Hematopoietic multipotent progenitor cell treated with erythropoietin and hydrocortisone succinate and interleukin-3 and kit ligand, for 6 days (in vitro differentiated cells): ENCODE measurements at places on chromosomes 13 and 19.

GRCh38 chr19:38563475-38563874 lies 54.3 kb downstream of the MAP4K1 start:
- no peak for DNase-seq

DNA sequence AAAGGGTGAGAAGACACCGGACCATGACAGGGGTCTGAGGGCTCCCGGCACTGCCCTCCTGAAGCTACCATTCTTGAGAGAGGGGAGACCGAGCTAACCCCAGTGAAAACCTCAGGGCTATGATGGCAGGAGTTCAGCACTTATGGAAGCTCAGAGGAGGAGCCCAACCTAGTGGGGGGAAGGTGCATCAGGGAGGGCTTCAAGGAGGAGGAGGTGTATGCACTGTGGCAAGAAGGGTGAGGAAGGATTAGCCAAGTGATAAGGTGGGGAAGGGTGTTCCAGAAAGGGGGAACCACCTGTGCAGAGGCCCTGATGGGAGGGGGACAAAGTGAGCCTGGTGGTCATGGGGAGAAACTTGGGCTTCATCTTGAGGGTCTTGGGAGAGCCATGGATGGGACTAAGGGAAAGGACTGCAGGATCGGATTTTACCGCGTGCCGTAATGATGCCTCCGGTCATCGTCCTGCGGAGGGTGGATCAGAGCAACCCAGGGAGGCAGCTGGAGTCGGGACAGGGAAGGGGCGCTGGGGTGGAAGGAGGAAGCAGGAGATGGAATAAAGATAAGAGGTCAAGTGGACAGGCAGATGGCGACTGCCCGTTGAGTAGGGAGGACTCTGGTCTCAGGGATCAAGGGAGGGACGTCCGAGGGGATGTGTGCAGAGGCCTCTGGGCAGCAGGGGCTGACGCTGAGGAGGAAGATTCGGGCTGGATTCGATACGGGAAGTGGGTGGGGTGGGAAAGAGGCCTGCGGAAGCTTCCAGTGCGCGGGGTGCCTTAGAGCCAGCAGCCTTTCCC lies 13.3 kb upstream of the PSMD8 start:
- DNase-seq = no peak

- no peak for DNase-seq
Observed at GRCh38 chr13:95954266-95954665, 98.9 kb downstream of the UGGT2 start.

GRCh38 chr13:111539252-111539651 lies 218.8 kb downstream of the TEX29 start:
- no peak for DNase-seq

- DNase-seq = peak; percentile 49
Observed at GRCh38 chr13:41007744-41008128, 11.4 kb downstream of the ELF1 start.

GRCh38 chr13:105144020-105144419 lies 1391.4 kb downstream of the EFNB2 start:
- no peak for DNase-seq

GRCh38 chr13:84864341-84864740 lies 934.9 kb downstream of the SLITRK6 start:
- no peak for DNase-seq

GRCh38 chr19:40360708-40361241 lies 12.3 kb downstream of the PLD3 start:
- DNase-seq = no peak

GRCh38 chr13:113164492-113164891 lies 6.0 kb downstream of the PROZ start:
- DNase-seq = peak; percentile 37

DNA sequence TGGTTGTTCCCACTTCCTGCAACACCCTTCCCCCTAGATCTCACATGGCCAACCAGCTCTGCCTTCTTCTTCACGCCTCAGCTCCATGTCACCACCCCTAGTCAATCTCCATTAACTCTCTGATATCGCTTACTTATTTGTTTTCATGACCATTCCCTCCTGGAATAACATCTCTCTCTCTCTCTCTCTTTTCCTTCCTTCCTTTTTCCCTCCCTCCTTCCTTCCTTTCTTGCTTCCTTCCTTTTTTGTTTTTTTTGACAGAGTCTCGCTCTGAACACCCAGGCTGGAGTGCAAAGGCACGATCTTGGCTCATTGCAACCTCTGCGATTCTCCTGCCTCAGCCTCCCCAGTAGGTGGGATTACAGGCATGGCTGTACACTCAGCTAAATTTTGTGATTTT lies 44.9 kb upstream of the ADGRL1 start:
- DNase-seq = no peak

DNA sequence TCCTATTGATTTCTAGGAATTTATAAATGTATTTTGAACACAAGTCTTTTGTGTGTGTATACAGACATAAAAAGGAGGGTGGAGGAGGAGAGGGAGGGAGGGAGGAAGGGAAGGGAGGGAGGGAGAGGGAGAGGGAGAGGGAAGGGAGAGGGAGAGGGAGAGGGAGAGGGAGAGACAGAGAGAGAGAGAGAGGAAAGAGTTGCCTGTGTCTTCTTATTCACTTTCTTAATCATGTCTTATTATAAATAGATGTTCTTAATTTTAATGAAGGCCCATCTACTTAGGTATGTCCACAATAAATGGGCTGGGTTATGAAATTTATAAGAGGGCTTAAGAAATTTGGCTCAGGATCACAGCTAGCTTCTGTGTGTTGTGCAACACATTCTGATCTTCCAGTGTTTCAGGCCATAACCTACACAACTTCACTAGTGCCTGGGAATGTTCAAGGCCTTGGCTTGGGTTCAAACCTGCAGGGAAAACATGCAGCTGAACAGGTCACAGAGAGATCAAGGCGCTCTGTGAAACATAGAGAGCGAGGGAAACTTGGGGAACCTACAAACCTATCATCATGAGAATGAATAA lies 39.3 kb downstream of the ZNF45 start:
- DNase-seq = no peak

- DNase-seq = no peak
Observed at GRCh38 chr19:30671622-30672051, 299.5 kb downstream of the ZNF536 start.

GRCh38 chr13:113407531-113408393 lies 43.8 kb upstream of the GRTP1 start:
- DNase-seq = no peak

DNA sequence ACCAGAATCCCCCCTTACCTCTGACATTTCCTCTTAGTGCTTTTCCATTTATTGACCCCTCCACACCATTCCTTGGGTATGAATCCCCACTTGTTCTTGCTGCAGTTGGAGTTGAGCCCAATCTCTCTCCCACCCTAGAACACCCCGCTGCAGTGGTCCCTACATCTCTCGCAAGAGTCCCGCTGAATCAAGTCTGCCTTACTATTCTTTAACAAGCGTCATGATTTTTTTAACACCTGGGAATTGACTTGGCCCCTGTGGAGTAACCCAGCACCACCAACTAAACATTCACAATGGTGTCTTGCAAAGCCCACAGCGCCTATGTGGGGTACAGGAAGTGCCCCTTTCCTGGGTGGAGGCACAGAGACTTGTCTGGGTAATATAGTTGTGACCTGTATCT lies 13.2 kb upstream of the ZNF599 start:
- no peak for DNase-seq

DNA sequence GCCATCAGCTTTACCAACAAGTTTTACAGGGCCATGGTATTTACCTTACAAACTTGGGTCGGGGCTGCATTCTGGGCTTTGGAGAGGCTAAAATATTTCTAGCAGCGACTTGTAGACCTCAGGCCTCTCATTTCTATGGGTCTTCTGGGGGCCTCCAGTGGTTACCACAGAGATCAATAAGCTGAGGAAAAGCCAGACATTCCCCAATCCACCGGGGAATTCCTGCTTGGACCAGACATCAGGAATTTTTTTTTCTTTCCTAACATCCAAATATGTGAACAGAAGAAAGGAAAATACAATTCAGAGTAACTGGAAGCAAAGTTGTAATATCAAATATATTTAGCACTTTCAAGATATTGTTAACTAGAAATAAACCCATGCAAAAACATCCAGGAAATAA lies 1.5 kb downstream of the DZIP1 start:
- DNase-seq = no peak

- DNase-seq = no peak
Observed at GRCh38 chr13:41546372-41547190, 89.2 kb downstream of the RGCC start.

- DNase-seq = no peak
Observed at GRCh38 chr13:43732726-43733125, 54.0 kb downstream of the ENOX1 start.

- no peak for DNase-seq
Observed at GRCh38 chr13:79910875-79911540, 429.9 kb downstream of the SPRY2 start.

GRCh38 chr19:3142292-3142670 lies 6.4 kb downstream of the GNA15 start:
- DNase-seq = peak; percentile 52

- DNase-seq = peak; percentile 41
Observed at GRCh38 chr19:16660763-16661479, at the start of gene TMEM38A. TMEM38A (plus strand) TSS chr19:16661139; CDS start chr19:16661218, 79 bp downstream.

- no peak for DNase-seq
Observed at GRCh38 chr13:91572944-91573598, 174.7 kb downstream of the GPC5 start.

DNA sequence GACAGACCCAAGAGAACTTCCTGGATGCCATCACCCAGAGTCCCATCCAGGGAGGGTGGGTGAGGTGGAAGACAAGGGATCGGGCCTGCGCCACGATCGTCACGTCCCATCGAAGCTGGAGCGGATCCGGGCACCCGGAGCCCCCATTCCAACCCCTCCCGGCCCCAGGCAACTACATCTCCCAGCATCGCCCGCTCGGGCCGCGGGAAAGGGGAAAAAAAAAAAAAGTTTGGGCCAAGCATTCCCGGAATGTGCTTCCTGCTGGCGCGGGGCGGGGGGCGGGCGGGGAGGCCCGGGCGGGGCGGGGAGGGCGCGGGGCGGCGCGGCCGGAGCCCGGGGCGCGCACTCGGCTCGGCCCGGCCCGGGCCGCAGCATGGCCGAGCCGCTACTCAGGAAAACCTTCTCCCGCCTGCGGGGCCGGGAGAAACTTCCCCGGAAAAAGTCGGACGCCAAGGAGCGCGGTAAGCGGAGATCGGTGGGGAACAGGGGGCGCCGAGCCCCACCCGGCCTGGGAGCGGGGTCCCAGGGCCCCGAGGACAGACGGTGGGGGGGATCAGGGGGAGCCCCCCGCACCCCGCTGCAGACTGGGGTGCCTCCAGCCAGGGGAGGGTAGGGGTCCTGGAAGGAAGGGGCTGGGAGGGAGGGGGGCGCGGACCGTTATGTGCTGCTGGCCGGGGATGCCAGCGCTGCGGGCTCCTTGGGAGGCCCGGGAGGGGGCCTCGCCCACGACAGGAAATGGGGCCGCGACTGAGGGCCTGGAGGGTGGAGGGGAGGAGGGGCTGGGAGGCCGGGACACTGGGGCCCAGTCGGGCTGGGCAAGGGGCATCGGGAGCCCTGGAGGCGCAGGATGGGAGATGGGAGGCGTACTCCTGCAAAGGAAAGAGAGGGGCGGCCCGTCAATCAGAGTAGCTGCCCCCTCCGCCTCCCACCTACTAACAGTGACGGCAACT lies at the start of gene SYDE1:
SYDE1 (plus strand) TSS at position 341 of the 950 bp plus-strand sequence; CDS start at position 374, 33 bp downstream.
- DNase-seq = no peak

DNA sequence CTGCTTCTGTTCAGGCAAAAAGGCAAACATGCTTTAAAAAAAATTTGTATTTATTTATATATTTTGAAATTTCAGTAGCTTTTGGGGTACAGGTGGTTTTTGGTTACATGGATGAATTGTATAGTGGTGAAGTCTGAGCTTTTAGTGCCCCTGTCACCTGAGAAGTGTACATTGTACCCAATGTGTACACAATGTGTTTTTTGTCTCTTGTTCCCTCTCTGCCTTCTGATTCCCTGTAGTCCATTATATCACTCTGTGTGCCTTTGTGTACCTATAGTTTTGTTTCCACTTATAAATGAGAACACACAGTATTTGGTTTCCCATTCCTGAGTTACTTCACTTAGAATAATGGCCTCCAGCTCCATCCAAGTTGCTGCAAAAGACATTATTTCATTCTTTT lies 77.4 kb downstream of the PDS5B start:
- DNase-seq = no peak

- no peak for DNase-seq
Observed at GRCh38 chr13:111033172-111034130, 81.7 kb upstream of the ARHGEF7 start.

- DNase-seq = peak; percentile 24
Observed at GRCh38 chr13:20125129-20125782, 35.6 kb downstream of the GJA3 start.

- no peak for DNase-seq
Observed at GRCh38 chr19:28023064-28023463, 1189.9 kb downstream of the UQCRFS1 start.

- DNase-seq = no peak
Observed at GRCh38 chr13:39985071-39985470, 329.6 kb downstream of the COG6 start.

- no peak for DNase-seq
Observed at GRCh38 chr19:18191640-18192062, 1.4 kb upstream of the MPV17L2 start.

DNA sequence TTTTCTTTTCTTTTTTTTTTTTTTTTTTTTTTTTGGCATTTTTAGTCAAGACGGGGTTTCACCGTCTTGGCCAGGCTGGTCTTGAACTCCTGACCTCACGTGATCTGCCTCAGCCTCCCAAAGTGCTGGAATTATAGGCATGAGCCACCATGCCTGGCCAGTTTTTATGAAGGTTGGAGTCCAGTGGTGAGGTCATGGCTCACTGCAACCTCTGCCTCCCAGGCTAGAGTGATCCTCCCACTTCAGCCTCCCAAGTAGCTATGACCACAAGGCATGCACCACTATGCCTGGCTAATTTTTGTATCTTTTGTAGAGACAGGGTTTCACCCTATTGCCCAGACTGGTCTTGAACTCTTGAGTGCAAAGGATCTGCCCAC lies 4.2 kb downstream of the SNRPA start:
- no peak for DNase-seq

- no peak for DNase-seq
Observed at GRCh38 chr19:50570997-50571396, 2.8 kb upstream of the LRRC4B start.

DNA sequence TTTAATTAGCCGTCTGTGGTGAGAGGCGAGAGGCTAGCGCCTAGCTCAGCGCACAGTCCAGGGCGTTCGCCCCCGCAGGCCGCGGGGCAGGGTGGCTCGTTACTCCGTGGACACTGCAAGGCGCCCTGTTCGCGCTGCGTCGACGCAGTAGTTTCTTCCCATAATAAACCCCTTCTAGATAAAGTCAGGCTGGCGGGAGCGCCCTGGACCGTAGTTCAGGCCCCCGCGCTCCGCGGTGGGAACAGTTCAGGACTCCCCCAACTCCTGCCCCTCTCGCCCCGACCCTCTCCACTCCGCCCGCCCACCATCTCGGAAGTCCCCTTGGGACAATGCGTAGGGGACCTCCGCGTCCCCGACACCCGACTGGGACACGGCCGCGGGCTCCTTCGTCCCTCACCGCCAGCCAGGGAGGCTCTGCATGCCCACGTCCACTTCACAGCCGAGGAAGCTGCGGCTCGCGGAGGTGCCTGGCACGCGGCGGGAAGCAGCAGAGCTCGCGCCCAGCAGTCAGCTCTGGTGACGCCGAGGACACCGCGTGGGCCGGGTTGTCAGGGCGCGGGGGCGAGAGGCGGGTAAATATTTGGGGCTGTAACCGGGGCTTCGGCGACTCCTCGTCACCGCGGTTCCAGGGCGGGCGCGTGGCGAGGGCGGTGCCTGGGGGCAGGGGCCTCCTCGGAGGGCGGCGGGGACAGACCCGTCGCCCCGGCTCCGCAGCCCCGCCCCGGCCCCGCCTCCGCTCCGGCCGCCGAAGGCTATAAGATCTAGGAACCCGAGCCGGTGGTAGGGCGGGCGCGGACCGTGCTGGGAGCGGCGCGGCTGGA lies at the start of gene RGCC:
RGCC (plus strand) TSS at position 783 of the 821 bp plus-strand sequence. CDS start 158 bp downstream, outside the sequence.
- peak; percentile 87 for DNase-seq

- no peak for DNase-seq
Observed at GRCh38 chr13:27194209-27194608, 22.6 kb upstream of the USP12 start.

GRCh38 chr19:44401139-44402115 lies at the start of gene ZNF285:
ZNF285 (minus strand) TSS chr19:44401608; CDS start chr19:44397213, 4,395 bp downstream.
- DNase-seq = peak; percentile 98
